NCI-H1105 (cell line): ENCODE measurements at places on chromosomes 16 and 17.

GRCh38 chr17:3418222-3418621 lies 7.1 kb downstream of the OR3A3 start:
- no peak for DNase-seq

- no peak for DNase-seq
Observed at GRCh38 chr16:9415545-9415944, 324.1 kb downstream of the HAPSTR1 start.

- DNase-seq, result no peak
Observed at GRCh38 chr16:58530179-58530578, 14.9 kb downstream of the SETD6 start.

DNA sequence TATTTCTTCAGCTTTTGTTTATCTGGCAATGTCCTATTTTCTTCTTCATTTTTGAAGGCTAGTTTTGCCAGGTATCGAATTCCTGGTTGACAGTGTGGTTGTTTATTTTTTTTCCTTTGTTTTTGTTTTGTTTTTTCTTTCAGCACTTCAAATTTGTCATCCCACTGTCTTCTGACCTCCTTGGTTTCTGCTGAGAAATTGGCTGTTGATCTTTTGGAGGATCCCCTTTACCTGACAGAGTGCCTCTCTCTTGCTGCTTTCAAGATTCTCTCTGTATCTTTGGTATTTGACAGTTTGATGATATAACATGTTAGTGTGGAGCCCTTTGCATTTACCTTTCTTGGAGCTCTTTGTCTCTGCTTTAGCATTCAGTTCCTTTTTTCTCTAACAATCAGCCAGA lies 9.6 kb upstream of the ATF7IP2 start:
- no peak for DNase-seq

GRCh38 chr17:57721967-57722703 lies 23.0 kb downstream of the CCDC182 start:
- no peak for DNase-seq

DNA sequence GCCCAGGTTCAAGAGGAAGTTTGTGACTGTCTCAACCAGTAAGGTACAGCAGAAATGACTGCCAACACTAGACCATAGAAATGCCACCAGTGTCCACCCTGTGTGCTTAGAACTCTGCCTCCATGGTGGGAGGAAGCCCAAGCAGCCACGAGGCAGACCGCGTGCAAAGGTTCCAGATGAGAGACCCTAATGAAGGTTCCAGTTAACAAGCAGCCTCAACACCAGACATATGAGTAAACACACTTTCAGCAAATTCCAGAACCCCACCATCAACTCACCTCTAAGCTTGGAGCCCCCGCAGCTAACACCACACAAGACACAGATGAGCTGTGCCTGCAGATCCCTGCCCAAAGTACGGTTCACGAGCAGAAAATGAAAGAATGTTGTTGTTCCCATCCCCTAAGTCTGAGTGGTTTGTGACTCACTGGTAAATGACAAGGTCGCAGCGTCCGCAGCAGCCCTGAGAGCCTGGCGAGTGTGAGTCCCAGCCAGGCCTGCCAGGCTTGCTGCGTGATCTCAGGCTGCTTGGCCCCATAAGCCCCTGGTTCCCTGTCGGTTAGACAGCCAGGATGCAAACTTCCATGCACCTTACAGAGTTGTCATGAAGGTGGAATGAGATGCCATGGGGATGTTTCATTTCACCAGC lies 193.7 kb downstream of the C16orf95 start:
- no peak for DNase-seq

DNA sequence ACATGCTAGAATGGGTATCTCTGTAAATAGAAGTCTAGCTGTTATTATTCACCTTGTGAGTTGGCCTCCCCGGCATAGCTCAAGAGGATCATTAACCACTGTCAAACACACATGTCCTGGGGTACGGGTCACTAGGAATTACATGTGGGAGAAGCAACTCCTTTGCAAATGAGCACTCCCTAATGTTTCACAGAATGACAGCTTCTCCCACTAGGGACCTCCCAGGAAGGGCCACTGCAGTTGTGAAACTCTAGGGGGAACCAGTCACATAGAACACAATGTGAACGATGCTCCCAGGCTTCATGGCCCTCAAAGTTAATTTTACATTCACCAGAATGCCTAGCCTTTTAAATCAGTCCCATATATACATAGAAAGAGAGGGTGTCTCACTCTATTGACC lies 12.4 kb upstream of the ZNF19 start:
- DNase-seq, result no peak

GRCh38 chr16:84074721-84075120 lies 32.1 kb upstream of the SLC38A8 start:
- DNase-seq, result no peak

- no peak for DNase-seq
Observed at GRCh38 chr17:74272731-74273201, 1.3 kb upstream of the DNAI2 start.

- no peak for DNase-seq
Observed at GRCh38 chr17:78252111-78252634, 20.7 kb downstream of the TMEM235 start.

DNA sequence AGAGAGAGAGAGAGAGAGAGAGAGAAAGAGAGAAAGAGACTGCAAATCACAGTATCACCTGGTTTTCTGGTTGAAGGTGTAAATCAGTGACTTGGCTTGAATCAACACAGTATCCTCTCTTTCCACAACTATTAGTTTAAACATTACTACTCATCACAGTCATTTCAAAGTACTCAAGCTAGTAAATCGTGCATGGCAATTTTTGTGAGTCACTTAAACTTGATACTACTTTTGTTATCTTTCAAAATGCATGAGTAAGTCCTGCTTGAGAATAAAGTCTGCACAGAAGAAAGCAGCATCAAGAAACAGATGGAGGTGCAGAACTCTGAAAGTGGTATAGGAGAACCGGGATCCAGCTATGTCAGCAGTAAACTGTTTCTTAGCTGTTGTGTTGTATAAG lies 535.4 kb downstream of the CDH8 start:
- no peak for DNase-seq

DNA sequence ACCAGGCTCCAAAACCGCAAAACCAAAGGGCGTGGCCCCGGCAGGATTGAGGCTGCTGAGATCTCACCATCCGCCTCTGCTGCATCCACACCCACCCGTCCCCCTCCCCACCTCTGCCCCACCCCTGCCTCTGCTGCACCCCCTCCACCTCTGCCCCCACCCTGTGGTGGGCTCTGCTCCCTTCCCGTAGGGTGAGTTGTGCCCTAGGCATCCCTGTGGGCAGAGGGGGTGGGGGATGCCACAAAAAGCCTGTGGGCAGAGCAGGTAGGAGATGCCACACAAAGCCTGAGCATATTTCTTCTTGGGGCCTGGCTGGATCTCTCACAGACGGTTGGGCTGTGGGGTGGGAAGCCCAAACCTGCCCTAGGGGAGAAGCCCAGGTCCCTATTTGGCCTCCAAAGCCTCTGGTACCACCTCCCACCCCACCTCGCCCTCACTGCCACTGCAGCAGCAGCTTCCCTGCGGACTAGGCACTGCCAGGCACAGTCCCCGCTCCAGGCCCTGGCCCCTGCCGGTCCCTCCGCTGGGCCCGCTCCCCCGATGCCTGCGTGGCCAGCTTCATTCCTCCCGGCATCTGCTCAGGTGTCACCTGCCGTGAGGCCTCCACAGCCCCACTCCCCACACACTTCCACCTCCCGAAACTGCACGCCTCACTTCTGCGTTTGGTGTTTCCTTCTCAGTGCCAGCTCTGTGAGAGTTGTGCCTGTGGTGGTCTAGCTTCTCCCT lies 11.3 kb upstream of the PABPN1L start:
- no peak for DNase-seq

DNA sequence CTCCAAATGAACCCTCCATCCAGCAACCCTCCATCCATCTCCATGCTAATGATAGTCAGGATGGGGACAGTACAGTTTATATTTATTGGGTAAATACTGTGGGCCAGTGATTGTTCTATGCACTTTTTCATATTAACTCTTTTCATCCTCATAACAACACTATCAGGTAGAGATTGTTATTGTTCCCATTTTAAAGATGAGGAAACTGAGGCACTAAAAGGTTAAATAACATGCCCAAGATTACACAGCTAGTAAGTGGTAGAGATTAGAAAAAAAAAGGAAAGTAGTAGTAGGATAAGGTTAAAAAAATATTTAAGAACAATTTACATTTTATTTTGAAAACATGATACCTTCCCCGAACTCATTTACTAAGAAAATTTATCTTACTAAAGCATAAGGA lies 21.9 kb upstream of the SUPT4H1 start:
- DNase-seq, result no peak

DNA sequence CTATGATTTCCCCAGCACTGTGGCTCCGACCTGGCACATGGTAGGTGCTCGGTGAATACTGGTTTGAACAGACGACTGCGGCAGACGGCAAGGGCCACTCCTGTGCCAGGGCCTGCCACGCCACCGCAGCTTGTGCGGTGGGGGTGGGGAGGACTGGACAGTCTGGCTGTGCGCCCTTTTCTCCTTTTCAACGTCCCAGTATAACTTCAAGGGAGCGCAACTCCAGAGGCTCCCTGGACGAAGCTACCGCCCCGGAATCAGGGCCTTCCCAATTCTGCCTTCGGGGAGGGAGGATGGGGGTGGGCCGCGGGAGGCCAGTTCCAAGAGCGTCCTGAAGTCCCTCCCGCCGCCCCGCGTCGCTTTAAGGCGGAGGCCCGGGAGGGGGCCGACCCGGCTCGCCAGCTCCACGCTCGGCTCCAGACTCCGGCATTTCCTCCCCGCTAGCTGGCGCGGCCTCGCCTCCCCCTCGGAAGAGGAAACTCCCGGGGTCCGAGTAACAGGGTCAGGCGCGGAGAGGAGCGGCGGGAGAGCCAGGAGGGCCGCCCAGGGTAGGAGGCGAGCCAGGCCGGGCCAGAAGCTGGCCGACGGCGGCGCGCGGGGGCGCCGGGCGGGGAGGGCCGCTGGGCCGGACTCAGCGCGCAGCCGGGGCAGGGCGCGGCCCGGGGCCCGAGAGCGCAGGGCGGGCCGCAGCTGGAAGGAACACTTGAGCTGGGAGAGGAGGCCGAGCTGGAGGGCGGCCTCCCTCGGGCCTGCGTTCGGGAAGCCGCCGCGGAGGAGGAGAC lies at the start of gene ITPRIPL2:
Gene ITPRIPL2, plus strand, starts transcription at position 388 of the 782 bp plus-strand sequence. CDS start 498 bp downstream, outside the sequence.
- DNase-seq, result peak; percentile 16

- DNase-seq, result no peak
Observed at GRCh38 chr17:16909472-16910246, 62.3 kb downstream of the TNFRSF13B start.

- no peak for DNase-seq
Observed at GRCh38 chr16:79261481-79261940, 339.0 kb downstream of the MAF start.

GRCh38 chr16:55367301-55367811 lies 43.4 kb downstream of the IRX6 start:
- DNase-seq, result no peak

DNA sequence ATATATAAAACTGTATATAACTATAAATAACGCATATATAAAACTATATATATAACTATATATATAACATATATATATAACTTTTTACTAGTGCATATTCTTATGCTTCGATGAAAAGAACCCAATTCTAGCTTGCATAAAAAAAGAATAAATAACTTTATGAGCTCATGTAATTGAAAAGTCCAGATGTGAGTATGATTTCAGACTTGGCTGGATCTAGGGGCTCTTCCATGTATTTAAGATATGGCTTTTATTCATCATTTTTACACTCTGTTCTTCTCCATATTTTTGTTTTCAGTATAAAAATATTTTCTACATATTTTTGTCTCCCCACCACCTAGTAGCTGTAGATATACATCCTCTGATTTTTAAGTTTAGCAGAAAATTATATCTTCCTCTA lies 417.5 kb downstream of the CDH11 start:
- no peak for DNase-seq

- no peak for DNase-seq
Observed at GRCh38 chr16:86432048-86432447, 78.3 kb upstream of the FOXF1 start.

GRCh38 chr17:66467766-66468165 lies 165.4 kb downstream of the PRKCA start:
- no peak for DNase-seq

GRCh38 chr16:9345880-9346279 lies 254.4 kb downstream of the HAPSTR1 start:
- DNase-seq, result no peak

GRCh38 chr17:65225061-65225460 lies 87.9 kb downstream of the RGS9 start:
- DNase-seq, result no peak

DNA sequence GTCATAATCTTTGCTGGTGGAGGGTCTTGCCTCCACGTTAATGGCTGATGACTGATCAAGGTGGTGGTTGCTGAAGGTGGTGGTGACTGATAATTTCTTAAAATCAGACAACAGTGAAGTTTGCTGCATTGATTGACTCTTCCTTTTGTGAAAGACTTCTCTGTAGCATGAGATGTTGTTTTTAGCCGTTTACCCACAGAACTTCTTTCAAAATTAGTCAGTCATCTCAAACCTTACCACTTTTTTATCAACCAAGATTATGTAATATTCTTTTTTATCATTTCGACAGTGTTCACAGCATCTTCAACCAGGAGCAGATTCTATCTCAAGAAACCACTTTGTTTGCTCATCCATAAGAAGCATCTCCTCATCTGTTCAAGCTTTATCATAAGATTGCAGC lies 5.9 kb downstream of the UQCRC2 start:
- no peak for DNase-seq

- no peak for DNase-seq
Observed at GRCh38 chr17:9521062-9521461, 54.6 kb downstream of the STX8 start.

- DNase-seq, result no peak
Observed at GRCh38 chr17:37789021-37789565, 44.2 kb upstream of the HNF1B start.
